ENCODE measurements at places on chromosomes 12 and 14.

- no peak for DNase-seq
Observed at GRCh38 chr12:69405566-69405865, 46.0 kb downstream of the YEATS4 start.

- DNase-seq, result no peak
Observed at GRCh38 chr12:24379433-24379832, 430.0 kb upstream of the SOX5 start.

GRCh38 chr12:16281157-16281556 is 3.7 kb upstream of the SLC15A5 start:
- no peak for DNase-seq

DNA sequence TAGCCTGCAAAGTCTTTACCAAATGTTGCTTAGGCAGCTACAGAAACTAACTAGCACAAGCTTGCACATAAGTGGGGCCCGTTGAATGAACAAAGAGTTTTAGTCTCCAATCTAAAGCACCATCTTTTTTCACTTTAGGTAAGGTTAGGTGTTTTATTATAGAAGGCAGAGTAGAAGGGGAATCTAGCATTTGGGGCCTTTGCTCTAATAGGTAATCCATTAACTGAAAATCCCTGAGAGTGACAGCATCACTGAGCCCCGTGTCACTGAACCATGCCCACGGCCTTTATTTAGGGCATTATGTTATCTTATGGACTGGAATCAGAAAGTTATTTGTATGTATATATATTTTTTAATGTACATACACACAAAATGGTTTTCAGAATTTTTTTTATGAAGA is 25.1 kb downstream of the CPNE8 start:
- no peak for DNase-seq

DNA sequence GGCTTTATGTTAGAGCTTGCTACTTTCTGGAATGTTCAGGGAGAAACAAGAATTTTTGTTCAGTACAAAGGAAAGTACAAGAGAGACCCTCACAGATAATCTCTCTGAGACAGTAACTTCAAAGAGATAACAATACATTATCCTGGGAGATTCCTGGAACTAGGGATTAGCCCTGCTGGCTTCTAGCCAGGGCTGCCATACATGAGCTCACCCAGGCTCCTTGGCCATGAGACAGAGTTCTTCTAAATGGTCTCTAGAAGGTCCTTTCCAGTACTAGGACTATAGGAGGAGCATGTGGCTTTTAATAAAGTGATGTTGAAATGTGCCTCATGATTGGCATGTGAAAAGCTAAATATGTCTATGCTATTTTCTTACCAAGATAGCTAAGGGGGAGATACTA is 342.5 kb downstream of the EMP1 start:
- no peak for DNase-seq

DNA sequence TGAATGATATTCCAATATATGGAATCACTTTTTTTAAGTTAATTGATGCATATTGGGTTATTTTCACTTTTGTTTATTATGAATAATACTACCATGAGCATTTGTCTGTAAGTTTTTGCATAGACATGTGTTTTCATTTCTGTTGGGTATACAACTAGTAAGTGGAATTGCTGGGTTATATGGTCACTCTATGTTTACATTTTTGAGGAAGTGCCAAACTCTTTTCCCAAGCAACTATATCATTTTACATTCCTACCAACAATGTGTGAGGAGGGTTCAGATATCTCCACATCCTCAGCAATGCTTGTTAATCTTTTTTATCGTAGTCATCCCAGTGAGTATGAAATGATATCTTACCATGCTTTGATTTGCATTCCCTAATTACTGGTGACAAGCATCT is 64.0 kb downstream of the MON2 start:
- DNase-seq, result no peak

DNA sequence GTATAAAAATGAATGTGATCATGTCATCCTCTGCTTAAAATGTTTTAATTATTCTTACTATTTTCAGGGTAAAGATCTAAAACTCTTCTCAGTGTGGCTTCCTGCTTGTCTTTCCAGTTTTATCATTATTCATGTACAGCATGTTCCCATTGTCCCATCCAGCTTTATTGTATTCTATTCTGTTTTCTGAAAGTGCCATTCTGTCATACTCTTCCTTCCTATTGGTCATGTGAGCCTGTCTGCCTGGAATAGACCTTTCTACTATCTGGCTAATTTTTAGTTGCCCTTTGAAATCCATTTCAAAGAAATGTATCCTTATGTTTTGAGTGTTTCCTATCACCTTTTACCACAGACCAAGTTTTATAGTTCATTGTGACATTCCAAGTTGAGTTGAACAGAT is 34.9 kb downstream of the PALS1 start:
- no peak for DNase-seq

GRCh38 chr12:59494617-59495016 is 101.2 kb upstream of the SLC16A7 start:
- no peak for DNase-seq

GRCh38 chr12:2691345-2692071 is 103.3 kb upstream of the FKBP4 start:
- no peak for DNase-seq

DNA sequence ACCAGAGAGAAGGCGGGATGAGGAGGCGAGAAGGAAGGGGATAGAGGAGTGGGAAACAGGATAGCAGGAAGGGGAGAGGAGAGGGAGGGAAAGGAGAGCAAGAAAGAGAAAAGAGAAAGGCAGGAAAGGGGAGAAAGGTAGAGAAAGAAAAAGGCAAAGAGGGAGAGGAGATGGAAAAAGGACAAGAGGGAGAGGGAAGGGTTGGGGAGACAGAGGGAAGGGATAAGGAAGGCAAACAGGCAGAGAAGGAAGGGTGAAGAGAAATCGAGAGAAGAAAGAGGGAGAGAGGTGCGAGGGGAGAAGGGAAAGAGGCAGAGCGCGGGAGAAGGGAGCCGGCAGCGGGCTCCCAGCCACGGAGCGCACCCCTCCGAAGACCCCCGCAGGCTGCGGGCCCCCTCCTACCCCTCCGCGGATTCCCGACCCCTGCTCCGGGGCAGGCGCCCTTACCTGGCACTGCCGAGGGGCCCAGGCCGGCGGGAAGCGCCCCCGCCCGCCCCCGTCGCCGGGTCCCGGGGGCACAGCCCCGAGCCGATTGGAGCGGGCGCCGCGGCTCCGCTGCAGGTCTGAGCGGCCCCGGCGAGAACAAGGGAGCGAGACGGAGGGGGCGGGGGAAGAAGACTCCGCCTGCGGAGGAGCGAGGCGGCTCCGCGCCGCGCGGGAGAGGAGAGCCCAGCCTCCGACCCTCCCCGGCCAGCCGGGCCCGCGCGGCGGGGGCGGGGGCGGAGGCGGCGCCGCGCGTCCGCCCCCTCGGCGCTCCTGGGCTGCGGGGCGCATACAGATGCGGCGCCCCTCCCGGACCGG is at the start of gene CDH24:
TSS of gene CDH24 (minus strand) at position 565 of the 801 bp plus-strand sequence. CDS start 1,787 bp downstream, outside the sequence.
- DNase-seq, result no peak

DNA sequence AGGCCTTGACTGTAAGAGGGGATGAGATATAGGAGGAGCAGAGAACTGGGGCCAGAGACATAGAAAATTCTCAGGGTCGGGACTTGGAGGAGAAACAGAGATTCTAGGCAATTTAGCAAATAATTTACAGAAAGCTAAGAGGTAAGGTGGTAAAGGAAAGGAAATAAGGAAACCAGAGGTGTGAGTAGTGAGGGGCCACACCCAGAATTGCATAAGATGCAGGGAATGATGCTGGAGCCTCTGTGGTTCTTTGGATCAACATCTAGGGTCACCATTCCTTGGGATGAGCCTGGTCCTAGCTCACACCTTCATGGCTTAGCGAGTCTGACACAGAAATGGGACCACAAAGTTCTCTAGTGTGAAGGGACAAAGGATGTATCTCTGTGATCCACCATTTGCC is 949 bp upstream of the SDR9C7 start:
- DNase-seq, result no peak

GRCh38 chr14:89613260-89614008 is 196.4 kb upstream of the FOXN3 start:
- no peak for DNase-seq

- no peak for DNase-seq
Observed at GRCh38 chr12:75438059-75438754, 42.3 kb upstream of the GLIPR1 start.

DNA sequence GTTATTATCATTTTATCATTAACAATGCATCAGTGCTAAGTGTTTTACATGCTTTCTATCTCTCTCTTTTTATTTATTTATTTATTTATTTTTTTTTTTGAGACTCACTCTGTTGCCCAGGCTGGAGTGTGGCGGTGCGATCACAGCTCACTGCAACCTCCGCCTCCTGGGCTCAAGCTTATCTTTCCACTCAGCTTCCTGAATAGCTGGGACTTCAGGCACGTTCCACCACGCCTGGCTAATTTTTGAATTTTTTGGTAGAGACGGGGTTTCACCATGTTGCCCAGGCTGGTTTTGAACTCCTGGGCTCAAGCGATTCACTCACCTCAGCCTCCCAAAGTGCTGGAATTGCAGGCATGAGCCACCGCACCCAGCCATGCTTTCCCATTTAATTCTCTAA is 3.9 kb upstream of the BTG1 start:
- DNase-seq, result no peak

- no peak for DNase-seq
Observed at GRCh38 chr12:101018540-101018939, 191.5 kb downstream of the SLC5A8 start.

DNA sequence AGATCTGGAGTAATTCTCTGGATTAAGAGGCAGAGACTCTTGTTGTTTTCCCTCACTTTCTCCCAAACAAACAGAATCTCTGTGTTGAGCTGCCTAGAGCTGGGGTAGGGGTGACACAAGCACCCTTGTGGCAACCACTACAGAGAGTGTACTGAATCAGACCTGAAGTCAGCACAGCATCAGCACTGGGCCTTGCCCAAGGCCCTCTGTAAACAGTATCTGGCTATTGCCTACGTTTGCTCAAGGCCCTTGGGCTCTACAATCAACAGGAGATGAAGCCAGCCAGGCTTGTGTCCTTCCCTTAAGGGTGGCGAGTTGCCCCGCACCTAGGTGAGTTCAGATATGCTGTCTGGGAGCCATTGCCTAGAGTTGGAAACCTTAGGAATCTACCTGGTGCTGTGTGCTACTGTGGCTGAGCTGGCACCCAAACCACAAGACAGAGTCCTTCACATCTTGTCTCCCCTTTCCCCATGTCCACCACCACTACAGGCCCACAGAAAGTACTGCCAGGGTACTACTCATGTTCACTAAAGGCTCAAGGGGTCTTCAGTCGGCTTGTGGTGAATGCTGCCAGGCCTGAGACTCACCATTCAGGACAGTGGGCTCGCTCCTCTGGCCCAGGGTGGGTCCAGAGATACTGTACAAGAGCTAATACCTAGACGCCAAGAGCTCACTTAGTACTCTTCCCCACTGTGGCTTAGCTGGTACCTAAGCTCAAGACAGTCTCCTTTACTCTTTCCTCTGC is 206.8 kb downstream of the SYNE2 start:
- DNase-seq, result no peak

DNA sequence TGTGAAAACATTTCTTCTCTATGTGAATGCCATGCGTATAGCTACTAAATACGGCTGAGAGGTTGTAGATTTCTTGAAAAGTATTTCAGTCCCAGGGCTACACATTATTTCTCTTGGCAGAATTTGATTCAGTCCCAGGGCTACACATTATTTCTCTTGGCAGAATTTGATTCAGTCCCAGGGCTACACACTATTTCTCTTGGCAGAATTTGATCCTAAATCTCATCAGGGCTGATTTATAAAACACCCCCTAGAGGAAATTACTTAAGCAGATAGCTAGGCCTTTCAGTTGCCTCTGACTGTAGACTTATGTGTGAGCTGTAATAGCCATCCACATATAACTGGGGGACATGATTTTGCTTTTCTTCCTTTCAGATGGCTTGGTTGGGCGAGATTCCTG is 50.4 kb downstream of the AK7 start:
- no peak for DNase-seq

DNA sequence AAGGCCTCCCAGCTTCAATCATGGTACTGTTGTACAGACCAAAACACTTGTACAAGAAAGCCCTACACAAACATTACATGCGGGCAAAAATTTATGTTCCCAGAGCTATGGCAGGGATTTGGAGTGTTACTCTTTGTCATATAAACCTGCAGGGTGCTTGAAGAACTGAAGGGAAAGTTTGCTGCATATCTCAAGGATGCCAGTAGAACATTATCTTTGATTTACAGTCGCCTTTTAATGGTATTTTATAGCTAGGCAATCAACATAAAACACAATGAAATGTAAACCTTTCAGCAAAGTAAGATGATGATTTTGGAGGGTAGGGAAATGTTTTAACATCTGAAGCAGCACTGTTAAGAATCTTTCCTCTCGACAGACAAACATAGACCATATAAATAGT is 305.6 kb downstream of the KCNH5 start:
- DNase-seq, result no peak

- no peak for DNase-seq
Observed at GRCh38 chr12:18907728-18908127, 169.8 kb downstream of the CAPZA3 start.

DNA sequence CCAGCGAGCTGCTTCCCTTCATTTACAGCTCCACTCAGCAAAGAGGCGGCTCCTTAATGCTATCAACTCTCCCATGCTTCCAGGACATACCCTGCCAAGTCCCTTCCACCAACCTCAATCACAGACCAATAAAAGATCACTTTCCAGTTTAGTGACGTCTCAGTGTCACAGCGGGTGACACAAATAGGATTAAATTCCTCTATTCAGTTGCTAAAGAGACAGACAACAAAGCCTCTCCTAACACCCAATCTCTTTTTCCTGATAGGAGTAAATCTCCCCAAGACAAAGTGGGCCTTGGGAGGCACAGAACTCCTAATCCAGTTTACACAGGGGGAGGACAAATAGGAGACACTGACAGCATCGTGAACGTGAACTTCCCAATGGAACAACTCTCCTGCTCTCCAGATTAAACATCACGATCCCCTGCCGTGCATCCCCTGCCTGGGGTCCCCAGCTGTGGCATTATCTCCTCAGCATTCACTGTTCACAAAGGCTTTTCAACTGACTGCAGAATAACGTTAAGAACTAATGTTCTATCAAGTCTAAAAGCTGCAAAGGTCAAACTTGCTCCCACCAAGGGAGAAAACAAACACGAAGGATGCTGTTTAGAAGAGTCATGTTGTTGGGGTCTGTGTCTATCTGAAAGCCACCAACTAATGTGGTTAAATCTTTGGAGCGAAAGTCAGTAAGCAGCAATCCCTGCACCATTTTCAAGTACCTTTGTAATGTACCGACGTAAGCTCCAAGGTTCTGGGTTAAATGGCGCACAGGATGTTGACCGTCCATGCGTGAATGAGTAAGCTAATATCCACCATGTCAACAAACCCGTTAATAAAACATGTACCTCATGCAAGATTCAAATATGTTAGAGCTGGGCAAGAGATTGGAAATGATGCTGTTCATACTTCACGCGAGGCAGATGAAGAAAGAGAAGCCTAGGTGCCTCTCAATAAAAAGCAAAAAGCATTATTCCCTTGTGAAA is 31.5 kb downstream of the TMEM132D start:
- DNase-seq, result no peak

DNA sequence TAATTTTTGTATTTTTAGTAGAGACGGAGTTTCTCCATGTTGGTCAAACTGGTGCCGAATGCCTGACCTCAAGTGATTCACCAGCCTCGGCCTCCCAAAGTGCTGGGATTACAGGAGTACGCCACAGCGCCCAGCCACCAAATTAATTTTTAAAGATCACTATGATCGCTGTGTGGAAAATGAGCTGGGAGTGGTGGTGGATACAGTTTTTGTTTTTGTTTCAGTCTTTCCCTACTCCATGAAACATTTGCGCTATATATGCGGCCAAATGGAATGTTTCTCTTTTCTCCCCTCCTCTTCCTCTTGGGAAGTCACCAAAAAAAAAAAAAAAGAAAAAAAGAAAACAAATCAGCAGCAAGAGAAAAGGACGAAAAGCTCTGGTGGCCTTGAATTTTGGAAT is 20.8 kb upstream of the P2RX4 start:
- no peak for DNase-seq
